Activated gamma-delta T cell treated with Interleukin-2 at 50 U/mL for 16 hours (primary cell): ENCODE measurements at places on chromosomes 1 and 21.
A peak's percentile ranks its signal among the peaks of the same experiment; 100 is the strongest.

DNA sequence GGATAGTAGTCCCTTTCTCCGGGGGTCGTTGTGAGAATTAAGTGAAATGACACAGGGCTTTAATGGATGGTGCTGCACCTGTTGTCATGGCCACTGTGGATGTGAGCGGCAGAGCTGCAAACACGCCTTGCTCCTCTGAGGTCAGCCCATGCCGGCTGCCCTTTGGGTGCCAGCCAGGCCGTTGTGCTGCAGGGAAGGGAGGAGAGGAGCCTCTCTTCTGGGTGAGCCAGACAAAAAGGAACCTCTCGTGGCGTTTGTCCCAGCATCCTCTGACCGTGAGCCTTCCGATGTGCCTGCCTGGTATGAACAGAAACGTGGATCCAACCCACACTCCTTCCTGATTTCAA lies 383.0 kb upstream of the VAMP3 start:
- DNase-seq, result no peak

- no peak for DNase-seq
Measured at GRCh38 chr1:21827141-21827679, 15.1 kb downstream of the LDLRAD2 start.

- no peak for DNase-seq
Measured at GRCh38 chr1:219076326-219076937, 97.2 kb upstream of the LYPLAL1 start.

DNA sequence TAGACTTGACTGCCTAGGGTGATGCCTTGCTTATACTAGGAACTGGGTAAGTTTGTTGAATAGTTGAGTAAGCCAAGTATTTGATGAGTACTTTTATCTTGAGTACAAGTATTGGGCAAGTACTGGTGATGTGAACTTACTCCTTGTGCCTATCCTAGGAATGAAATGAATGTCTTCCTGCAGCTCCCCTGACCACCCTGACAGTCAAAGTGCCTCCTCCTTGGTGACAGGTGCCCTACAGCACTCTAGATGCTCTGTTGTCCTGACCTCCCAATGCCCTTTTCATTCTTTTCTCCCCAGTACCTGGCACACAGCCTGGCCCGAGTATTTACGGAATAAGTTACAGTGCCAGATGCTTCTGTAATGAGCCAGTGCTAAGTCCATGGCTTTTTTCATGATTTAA lies 25.5 kb downstream of the PCSK9 start:
- no peak for DNase-seq

- no peak for DNase-seq
Measured at GRCh38 chr1:165353731-165354671, 2.5 kb downstream of the LMX1A start.

GRCh38 chr1:225114354-225114990 lies 185.0 kb downstream of the DNAH14 start:
- DNase-seq, result no peak

GRCh38 chr1:174777262-174777661 lies 222.5 kb upstream of the CACYBP start:
- no peak for DNase-seq

- no peak for DNase-seq
Measured at GRCh38 chr21:36459098-36459497, 20.8 kb downstream of the CLDN14 start.

- no peak for DNase-seq
Measured at GRCh38 chr1:38804062-38804886, 55.3 kb downstream of the RRAGC start.

DNA sequence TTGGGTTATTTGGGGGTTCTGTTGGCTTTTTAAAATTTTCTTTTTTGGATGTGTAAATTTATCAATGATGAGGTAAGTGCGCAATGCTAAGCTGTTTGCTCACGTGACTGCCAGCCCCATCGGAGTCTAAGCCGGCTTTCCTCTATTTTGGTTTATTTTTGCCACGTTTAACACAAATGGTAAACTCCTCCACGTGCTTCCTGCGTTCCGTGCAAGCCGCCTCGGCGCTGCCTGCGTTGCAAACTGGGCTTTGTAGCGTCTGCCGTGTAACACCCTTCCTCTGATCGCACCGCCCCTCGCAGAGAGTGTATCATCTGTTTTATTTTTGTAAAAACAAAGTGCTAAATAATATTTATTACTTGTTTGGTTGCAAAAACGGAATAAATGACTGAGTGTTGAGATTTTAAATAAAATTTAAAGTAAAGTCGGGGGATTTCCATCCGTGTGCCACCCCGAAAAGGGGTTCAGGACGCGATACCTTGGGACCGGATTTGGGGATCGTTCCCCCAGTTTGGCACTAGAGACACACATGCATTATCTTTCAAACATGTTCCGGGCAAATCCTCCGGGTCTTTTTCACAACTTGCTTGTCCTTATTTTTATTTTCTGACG lies 3.1 kb downstream of the OLIG2 start:
- DNase-seq, result peak; percentile 35

DNA sequence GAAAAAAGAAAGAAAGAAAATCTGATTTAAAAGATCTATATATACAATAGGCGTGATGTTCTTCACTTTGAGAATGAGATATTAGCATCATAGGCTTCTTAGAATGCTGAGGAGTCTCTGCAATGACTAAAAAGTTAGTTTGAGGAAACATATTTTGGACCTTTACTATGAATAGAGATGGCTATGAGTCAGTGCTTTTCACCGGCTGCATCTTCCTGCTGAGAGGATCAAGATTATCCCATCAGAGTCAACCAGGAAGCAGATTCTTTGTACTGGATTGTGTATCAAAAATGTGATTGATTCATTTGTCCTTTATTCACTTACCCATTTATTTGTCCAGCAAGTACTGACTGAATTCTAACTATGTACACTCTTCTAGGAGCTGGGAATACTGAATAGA lies 144.2 kb downstream of the KCNK2 start:
- DNase-seq, result no peak

DNA sequence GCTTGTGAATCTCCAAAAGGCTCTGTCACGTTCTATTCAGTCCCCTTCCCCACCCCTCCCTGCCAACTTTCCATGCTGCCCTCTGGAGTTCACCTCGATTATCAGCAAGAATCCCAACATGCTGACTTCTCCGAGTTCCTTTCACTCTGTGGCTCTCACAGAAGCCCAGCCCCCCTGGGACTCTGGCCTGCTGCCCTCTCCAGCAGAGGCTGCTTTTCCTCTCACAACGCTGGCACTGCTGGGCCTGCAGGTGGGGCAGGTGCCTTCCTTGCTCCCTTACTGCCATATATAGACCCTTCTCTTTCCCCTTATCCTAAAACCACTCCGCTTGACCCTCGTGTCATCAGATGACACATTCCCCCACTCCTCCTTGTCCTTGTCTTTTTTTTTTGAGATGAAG lies 10.2 kb upstream of the RNF186 start:
- no peak for DNase-seq

DNA sequence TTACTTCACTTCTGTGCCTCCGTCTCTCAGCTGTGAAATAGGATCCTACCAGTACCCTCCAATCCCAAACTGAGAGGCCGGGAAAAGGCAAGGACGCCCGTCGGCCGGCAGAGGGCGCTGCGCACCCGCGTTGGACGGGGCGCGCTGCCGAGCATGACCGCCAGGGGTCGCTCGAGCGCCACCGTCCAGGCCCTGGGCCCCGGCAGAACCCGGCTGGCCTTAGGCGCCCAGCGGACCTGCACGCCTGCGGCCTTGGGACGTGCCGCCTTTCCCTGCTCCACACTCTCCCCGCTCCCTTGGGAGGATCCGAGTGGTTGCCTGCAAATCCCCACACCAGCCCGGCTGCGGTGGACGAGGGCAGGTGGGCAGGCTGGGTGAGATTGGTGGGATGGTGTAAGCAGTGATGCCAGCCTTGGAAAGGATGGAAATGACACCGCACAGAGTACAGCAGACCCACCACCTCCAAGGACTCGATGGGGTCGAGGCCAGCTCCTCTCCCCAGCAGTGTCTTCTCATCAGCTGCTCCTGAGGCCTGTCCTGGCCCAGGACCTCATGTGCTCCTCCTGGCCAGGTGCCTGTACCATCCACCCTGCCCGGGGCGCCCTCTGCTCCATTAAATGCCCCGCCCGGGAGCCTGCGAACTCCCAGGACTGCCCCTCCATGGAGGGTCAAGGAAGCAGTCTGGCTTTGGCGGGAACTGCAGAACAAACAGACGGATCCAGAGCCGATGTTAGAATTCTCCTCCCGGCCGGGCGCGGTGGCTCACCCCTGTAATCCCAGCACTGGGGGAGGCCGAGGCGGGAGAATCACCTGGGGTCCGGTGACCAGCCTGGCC lies 47.4 kb upstream of the LBR start:
- DNase-seq, result peak; percentile 58

DNA sequence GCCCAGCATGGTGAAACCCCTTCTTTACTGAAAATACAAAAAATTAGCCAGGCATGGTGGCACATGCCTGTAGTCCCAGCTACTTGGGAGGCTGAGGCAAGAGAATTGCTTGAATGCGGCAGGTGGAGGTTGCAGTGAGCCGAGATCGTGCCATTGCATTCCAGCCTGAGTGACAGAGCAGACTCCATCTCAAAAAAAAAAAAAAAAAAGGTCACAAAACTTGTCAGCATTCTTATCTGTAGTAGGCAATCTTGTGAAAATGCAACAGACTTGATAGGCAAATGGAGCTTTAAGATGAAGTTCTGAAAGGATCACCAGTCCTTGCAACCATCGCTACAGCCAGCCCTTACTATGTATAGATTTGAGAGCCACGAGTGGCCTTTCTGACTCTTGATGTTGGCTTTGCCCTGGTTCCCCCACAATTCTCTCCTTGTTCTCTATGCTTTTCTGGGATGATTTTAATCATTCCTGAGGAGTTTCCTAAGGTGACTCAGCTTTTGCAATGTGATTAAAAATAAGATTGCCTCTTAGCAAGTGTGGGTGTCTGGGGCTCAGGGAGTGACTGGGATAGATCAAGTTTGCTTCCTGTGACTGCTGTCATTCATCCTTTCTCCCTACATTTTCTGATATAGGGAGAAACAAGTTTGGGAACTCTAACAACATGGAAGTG lies 7.1 kb upstream of the MAP1LC3C start:
- DNase-seq, result no peak

DNA sequence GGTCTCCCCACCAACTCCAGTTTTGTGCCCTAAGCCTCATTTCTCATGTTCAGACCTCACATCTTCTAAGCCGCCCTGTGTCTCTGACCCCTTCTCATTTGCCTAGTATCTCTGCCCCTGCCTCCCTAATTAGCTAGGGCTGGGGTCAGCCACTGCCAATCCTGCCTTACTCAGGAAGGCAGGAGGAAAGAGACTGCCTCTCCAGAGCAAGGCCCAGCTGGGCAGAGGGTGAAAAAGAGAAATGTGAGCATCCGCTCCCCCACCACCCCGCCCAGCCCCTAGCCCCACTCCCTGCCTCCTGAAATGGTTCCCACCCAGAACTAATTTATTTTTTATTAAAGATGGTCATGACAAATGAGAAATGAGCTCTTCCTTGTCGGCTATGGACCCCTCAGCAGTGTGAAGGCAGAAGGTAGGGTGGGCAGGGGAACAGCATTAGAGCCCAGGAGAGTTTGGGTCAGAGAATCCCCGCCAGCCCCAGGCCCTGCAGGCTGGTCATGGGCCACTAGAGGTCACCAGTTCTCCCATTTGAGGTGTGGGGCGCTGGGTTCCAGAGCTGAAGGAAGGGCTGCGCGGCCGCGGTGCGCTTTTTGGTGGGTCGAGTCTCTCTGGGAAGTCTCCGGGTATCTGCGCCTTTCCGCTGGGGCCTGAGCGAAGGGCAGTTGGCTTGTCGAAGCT lies 11.5 kb downstream of the ADAMTSL4 start:
- peak; percentile 84 for DNase-seq

- no peak for DNase-seq
Measured at GRCh38 chr1:18932879-18933278, 23.6 kb downstream of the IFFO2 start.

DNA sequence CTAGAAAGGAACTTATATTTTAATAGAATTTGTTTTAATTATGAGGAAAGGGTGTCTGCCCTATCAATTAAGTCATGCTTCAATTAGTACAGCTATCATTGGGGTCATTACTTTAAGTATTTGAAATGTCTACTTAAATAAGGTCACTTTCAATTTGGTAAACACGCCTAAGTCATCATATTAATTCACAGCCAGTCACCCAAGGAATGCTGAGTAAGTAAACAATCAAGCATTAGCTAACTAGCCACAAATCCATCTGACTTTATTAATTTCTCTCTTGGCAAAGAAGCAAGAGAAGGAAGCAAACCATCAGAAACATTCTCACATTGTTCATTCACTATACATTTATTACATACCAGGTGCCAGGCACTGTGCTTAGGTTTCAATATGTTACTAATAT lies 1.2 kb upstream of the LRRC52 start:
- DNase-seq, result no peak

GRCh38 chr1:33712186-33712585 lies 151.7 kb upstream of the HMGB4 start:
- no peak for DNase-seq

GRCh38 chr1:60668585-60668984 lies 413.8 kb upstream of the NFIA start:
- no peak for DNase-seq

DNA sequence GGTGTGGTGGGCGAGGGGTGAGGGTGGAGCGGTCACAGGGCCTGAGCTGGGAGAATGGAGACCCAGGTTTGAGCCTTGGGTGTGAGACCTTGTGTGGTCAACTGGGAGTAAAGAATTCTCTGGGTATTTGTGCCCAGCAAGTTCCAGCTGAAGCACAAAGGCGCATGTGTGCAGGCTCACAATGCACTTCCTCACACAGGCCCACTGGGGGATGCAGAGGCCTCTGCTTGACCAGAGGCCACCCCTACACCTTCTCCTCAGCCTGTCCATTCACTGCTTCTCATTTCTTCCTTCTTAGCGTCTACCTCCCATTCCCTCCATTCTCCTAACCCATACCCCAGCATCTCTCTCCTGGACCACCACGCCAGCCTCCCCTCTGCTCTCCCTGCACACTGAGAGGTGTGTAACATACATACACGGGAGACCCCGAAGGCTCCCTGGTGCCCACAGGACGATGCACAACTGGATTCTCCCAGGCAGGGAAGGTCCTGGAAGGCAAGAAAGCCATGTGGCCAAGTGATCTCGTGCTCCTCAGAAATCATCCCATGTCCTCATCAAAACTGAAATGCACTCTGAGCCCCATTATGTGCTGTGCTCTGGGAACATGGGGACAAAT lies 12.3 kb upstream of the TTC39A start:
- DNase-seq, result no peak

DNA sequence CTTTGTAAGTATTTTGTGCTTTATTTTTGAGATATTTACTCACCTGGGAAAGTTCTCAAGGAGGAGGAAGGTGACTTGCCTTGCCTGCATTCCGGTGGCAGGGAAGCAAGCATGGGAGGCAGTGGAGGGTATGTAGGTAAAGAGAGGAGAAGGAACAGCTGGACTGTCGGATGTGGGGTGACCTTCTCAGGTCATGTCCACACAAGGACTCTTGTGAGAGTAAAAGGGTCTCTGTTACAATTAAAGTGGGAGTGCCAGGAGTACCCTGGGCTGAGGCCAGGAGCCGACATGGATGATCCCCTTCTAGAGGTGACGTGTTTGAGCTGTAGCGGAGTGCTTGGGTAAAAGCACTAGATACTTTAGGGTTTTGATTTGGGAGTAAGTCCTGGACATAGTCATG lies 25.0 kb downstream of the UBE4B start:
- DNase-seq, result no peak

GRCh38 chr1:240254778-240255291 lies 163.2 kb downstream of the FMN2 start:
- DNase-seq, result no peak
